ENCODE measurements at places on chromosomes 16 and 17. TPM values are rescaled to one million over a fixed set of nuclear protein-coding genes. Genes with fewer than 3 reads are reported as not detected.

FBXO31 gene
- 21.6 TPM for total RNA-seq

ABCA6 gene
- not detected for total RNA-seq

TP53TG3 gene
- total RNA-seq: not detected

IL34 gene
- 4.6 TPM for total RNA-seq

VTN gene
- total RNA-seq: not detected

GGA2 gene
- 116 TPM for total RNA-seq

HSD17B1 gene
- total RNA-seq: 0.88 TPM

NPIPA7 gene
- total RNA-seq: 8.6 TPM

PPL gene
- 28.8 TPM for total RNA-seq

SOST gene
- not detected for total RNA-seq

CARHSP1 gene
- total RNA-seq: 300 TPM

KRTAP2-3 gene
- not detected for total RNA-seq

RHOT1 gene
- total RNA-seq: 34.2 TPM

RMI2 gene
- total RNA-seq: 96.0 TPM

CDH11 gene
- 8.4 TPM for total RNA-seq

ANKRD13B gene
- total RNA-seq: 41.0 TPM

HLF gene
- total RNA-seq: 0.60 TPM

AIPL1 gene
- total RNA-seq: 0.71 TPM

TBC1D3D gene
- total RNA-seq: 2.1 TPM

C16orf96 gene
- total RNA-seq: 1.6 TPM

HID1 gene
- total RNA-seq: 15.1 TPM

ABI3 gene
- total RNA-seq: 1.1 TPM

ZG16 gene
- not detected for total RNA-seq
